ELR (cell line): ENCODE measurements at places on chromosomes 16 and 17.
A peak's percentile ranks its signal among the peaks of the same experiment; 100 is the strongest.

GRCh38 chr17:67475161-67475937, 98.3 kb downstream of the PITPNC1 start:
- DNase-seq = peak; percentile 80

DNA sequence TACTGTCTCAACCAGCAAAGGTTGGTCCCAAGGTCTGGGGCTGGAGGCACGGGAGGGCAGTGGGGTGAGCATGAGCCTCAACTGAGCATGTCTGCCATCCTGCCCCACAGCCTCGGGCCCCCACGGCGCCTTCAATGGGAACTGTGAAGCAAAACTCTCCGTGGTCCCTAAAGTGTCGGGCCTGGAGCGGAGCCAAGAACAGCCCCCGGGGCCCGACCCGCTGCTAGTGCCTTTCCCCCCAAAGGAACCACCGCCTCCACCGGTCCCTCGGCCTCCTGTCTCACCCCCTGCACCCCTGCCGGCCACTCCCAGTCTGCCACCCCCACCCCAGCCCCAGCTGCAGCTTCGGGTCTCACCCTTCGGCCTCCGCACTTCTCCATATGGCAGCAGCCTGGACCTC, 4.2 kb downstream of the FBRS start:
- no peak for DNase-seq

DNA sequence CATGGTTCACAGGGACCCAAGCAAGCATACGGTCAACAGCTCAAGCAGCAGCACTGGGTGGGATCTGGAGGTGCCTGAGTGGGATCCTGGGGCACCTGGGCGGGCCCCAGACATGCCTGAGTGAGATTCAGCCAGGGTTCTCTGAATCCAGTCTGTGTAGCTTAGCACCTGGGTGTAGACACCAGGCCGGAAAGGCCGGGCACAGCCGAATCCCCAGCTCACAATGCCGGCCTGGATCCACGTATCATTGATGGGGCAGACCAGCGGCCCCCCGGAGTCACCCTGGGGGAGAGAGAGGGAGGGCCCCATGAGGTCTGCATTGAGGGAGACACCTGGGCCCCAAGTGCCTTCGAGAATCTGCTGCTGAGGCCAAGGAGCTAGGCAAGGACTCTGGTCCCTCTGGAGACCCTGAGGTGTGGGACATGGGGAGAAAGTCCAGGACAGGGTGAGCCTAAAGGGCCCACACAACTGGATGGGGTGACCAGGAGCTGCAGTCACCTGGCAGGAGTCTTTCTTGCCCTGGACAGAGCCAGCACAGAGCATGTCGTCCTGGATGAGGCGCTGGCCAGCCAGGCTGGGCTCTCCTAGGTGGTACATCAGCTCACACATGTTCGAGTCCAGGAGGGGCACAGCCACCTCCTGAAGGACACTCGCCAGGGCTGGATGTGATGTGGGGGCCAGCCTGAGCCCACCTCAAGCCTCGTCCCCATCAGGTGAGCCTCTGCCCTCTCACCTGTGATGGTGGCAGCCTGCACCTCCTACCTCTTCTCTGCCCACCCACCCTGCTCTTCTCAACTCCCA, 9.7 kb downstream of the ZG16B start:
- no peak for DNase-seq

DNA sequence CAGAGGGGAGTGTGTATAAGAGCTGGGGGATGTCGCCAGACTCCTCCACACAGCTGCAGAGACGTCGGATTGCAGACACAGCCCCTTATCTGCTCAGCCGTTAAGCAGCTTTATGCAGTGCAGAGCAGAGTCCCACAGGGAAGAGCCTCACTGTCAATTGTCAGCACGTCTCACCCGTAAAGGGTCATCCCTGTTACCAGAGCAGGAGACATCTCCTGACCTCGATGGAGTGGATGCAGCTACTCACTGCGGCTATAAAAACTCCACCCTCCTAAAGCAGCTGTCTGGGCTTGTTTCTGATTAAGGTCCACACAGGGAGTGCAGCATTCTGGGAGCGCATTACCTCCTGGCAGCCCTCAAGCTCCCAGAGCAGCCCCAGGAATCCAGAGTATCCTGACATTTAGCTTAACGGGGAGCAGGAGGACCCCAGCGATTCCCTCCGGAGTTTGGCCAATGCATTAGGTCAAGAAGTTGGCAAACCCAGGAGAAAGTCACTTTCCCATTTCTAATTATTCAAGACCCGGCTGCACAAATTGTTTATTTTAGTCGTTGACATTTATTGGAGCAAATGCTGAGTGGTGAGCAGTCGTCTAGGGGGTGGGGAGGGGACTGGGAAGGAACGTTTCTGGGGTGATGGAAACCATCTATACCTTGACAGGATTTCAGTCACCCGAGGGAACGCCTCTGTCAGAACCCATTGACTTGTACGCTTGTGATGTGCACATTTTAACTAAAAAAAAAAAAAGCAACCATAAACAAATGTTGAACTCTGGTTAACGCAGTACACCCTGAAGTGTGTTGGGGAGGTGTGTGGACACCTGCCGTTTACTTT, 100.0 kb upstream of the ZNF469 start:
- DNase-seq = no peak

DNA sequence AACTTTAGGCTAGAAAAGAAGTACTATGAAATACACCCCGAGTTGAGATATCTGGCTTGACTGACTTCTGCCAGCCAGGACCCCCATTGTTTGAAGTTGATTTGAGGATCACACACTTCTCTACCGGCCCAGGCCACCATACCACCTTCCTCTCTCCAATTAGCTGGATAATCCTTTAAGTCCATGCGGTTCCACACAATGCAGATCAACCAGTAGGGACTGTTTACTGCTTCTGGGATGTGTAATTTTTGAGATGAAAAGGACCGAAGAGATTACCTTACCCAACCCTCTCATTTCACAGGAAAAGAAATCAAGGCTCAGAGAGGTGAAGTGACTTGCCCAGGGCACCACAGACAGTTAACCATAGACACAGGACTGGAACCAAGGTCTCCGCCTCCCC, 20.5 kb downstream of the ERN1 start:
- no peak for DNase-seq

- no peak for DNase-seq
Measured at GRCh38 chr16:50539053-50539695, 9.0 kb upstream of the NKD1 start.

- no peak for DNase-seq
Measured at GRCh38 chr17:46000757-46001156, 1.7 kb downstream of the STH start.

- DNase-seq = no peak
Measured at GRCh38 chr17:80738020-80738808, 193.6 kb downstream of the RPTOR start.

DNA sequence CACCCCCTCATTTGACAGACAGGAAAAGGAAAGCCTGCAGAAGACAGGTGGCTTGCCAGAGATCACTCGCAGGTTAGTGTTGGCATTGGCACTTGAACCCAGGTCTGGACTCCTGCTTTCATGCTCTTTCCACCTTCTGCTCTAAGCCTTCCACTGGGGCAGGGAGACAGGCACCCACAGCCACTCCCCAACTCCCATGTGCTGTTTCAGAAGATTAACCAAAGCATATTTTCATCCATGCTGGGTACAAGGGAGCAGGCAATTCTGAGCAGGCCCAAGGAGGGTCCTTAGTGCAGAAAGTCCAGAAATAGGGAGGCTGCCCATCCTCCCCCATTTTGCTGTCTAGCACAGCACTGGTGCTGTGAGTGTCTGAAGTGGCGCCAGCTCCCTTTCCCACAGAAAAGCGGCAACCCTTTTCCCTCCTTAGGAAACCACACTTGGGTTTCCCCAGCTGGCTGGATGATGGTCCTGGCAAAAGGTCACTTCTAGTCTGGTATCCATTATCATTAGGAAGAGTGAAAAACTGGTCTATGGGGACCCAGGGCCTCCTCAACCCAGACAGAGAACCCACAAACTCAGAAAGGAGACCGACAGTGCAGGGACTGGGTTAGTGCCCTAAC, 2.0 kb upstream of the CAVIN1 start:
- DNase-seq = no peak

DNA sequence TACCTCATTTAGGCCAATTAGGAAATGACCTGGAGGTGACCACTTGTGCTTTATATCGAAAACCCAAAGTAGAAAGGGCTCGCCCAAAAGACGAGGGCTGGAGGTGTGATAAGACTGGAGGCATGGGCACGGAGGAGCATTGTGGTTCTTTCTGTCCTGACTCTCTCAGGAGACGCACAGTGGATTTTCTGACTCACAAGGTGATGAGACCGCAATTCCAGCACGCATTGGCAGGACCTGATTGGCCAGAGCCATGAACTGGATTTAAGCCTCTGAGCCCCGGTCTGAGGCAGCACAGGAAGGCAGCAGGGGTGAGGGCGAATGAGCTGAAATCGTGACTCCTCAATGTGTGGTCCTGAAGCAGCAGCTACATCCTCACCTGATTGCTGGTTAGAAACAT, 559.1 kb upstream of the SALL1 start:
- DNase-seq = no peak

DNA sequence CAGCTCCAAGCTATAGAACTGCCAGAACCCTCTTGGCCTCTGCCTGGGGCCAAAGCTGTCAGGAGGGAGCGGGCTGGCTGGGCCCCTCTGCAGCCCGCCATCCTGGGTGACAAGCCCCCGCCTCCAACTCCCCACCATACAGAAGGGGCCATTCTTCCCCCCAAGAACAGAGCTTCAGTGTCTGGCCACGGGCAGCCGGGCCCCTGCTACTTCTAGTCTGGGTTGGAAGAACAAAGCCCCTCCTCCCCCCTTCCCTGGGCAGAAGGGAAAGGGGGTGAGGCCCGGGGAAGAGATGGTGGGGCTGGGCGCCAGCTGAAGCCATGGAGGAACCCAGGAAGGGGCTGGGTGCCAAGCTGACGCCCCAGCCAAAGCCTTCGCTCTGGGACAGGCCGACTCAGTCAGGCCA, 9.0 kb downstream of the NAT9 start:
- DNase-seq = no peak

DNA sequence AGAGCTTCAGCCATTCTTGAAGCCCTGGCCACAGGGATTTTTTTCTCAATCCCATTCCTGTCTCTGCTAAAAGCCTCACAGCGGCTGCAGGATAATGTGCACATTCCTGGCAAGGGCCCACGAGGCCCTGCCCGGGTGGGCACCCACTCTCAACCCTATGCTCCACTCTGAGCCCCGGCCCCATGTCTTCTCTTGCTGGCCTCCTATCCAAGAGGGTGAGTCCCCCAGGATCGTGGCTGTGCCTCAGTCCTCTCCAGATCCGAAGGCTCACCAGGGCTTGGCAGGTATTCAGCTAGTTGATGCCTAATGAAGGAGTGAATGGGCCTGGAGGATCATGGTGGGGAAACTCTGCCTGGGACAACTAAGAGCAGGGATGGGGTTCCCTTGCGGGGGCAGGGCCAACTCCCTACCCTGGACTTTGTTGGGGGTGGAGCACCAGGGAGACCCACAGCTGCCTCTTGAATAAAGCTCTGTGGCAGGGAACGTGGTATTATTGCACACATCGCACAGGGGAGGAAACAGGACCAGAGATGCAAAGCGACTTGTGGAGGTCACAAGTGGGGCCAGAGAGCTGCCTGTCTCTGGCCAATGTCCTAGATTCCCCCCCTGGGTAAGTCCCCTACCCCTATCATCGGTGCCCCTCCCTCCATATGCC, 5.4 kb downstream of the ARHGAP27 start:
- no peak for DNase-seq

DNA sequence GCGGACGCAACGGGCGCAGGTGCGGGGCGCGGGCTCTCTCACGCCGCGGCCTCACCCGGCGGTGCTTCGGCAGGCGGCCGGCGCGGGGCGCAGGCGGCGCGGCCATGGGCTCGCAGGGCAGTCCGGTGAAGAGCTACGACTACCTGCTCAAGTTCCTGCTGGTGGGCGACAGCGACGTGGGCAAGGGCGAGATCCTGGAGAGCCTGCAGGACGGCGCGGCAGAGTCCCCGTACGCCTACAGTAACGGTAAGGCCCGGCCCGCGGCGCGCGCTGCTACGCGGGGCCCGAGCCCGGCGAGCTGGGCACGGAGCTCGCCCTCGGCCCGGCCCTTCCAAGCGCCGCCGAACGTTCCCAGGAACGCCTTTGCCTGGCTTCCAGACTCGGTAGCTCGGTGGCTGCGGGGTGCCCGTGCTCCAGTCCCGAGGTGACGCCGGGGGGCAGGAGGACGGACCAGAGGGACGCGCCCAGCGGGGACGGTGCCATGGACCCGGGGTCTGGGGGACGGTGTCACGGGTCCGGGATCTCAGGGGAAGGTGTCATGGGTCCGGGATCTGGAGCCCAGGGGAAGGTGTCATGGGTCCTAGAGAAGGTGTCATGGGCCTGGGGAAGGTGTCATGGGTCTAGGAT, 435 bp downstream of the RAB40C start:
- peak; percentile 44 for DNase-seq

DNA sequence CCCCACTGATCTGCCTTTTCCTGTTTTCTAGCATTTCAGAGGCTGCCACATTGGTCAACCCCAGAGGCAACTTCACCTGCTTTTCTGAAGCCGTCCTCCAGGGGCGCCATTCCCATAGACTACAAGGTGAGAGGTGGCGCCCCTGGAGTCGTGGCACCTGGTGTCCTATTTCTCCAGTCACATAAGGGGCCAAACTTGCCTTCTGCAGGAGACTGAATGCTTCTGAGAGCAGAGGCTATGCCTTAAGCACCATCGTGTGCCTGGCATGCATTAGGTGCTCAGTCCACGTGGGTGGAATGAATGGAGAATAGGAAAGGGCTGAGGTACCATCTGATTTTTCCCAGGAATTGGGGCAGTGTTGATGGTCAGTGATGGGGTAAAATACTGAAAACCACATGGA, 164.8 kb downstream of the HAPSTR1 start:
- DNase-seq = peak; percentile 36

DNA sequence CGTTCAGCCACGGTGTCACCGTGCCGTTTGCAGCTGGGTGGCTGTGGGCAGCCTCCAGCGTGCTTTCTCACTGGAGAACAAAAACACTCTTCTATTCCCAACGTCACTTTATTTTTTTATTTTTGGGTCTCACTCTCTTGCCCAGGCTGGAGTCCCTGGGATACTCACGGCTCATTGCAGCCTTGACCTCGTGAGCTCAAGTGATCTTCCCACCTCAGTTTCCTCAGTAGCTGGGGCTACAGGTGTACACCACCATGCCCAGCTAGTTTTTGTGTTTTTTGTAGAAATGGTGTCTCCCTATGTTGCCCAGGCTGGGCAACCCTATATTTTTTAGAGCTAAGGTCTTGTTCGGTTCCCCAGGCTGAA, 34.4 kb upstream of the ZC3H18 start:
- DNase-seq = no peak

DNA sequence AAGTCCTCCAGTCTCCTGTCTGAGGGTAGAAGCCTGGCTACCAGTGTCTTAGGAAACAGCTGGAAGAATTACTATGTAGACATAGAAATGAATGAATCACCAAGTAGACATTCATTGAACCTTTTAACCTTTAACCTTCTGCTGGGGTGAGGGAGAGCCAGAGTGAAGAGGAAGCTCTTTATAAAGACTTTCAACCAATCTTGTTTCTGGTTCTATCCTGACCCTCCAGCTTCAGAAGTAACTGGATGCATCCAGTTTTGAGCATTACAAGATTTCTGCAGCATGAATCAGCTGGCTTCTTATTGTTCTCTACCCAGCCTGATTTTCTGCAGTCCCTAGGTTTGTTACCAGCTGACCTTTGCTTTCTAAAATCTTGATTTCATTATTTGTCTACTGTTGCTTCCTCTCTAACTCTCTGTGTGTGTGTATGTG, 8.5 kb downstream of the TEKT1 start:
- DNase-seq = peak; percentile 55

GRCh38 chr17:67531291-67531690, 154.2 kb downstream of the PITPNC1 start:
- DNase-seq = no peak

- DNase-seq = no peak
Measured at GRCh38 chr17:77214328-77214727, 73.6 kb downstream of the SEC14L1 start.
